Glutamatergic neuron (in vitro differentiated cells): ENCODE measurements at places on chromosomes 6 and 20.
A peak's percentile ranks its signal among the peaks of the same experiment; 100 is the strongest.

- DNase-seq = no peak
Observed at GRCh38 chr6:126093108-126093507, 106.8 kb downstream of the TRMT11 start.

- no peak for DNase-seq
Observed at GRCh38 chr6:150452428-150453243, 83.8 kb downstream of the IYD start.

GRCh38 chr20:38165089-38165965 lies at the start of gene TGM2:
TSS of gene TGM2 (minus strand) at chr20:38165270. CDS start at chr20:38165198, 72 bp downstream.
- peak; percentile 44 for DNase-seq

- no peak for DNase-seq
Observed at GRCh38 chr20:63054681-63055240, 48.0 kb upstream of the BHLHE23 start.

- no peak for DNase-seq
Observed at GRCh38 chr6:5150551-5151075, 65.5 kb downstream of the PPP1R3G start.

GRCh38 chr6:89024456-89024855 lies 56.1 kb upstream of the PNRC1 start:
- no peak for DNase-seq

- DNase-seq = no peak
Observed at GRCh38 chr20:11158589-11158988, 484.8 kb upstream of the JAG1 start.

- no peak for DNase-seq
Observed at GRCh38 chr6:127582777-127583462, 5.9 kb downstream of the C6orf58 start.

GRCh38 chr6:159880412-159880975 lies 10.3 kb upstream of the MAS1 start:
- DNase-seq = no peak

DNA sequence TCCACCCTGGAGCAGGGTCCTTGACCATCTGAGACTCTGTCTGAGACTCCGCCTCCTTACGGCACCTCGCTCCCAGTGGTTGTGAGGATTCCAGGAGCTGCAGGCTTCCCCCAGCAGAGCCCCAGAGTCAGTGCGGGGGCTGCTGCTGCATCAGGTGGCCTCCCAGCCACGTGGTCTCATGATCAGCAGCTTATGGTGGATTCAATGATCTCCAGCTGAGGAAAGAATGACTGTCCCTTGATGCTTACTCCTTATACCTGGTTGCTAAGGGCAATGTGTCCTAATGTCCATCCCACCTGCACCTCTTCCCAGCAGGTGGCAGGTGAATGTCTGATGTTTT lies 40.0 kb downstream of the SLC22A1 start:
- DNase-seq = no peak

DNA sequence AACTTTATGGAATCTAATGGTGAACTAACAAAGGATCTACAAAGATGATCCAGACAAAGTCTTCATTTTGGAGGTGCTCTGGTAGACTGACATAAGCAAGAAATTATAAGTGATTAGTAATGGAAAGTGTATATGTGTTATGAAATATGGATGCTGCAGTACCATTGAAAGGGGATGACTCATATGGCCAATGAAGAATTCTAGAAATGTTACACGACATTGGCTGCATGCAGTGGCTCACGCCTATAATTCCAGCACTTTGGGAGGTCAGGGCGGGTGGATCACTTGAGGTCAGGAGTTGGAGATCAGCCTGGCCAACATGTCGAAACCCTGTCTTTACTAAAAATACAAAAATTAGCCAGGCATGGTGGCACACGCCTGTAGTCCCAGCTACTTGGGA lies 23.5 kb downstream of the CFAP206 start:
- no peak for DNase-seq

DNA sequence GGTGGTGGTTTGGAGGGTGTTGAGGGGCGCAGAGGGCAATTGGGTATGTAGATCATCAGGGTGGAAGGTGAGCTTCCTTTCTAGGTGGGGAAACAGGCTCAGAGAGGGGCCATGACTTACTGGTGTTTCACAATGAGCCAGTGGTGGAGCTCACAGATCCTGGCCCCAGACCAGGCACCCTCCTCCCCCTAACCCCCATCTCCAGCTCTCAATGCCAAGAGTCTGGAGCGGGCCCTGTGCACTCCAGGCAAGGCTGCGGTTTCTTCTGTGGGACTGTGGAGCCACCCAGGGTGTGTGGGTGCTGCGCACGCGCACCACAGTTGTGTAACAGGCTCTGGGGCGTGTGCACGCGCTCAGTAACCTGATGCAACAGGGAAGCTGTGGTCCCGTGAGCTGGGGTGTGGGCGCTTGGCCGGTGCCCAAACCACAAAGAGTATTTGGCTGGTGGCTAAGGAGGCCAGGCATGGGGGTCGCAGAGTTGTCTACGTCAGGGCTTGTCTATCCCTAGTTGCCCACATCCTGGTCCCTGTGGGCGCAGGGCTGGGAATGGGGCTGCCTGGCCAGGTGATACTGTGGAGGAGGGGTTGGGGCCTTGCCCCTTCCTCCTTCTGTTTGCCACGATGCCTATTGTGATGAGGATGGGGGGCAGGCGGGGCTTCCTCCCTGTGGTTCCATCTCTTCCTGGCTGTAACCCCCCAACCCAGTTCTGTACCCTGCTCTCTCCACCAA lies 37.5 kb upstream of the MRPS18A start:
- DNase-seq = no peak

GRCh38 chr6:131894493-131895424 lies 56.4 kb downstream of the CCN2 start:
- no peak for DNase-seq

DNA sequence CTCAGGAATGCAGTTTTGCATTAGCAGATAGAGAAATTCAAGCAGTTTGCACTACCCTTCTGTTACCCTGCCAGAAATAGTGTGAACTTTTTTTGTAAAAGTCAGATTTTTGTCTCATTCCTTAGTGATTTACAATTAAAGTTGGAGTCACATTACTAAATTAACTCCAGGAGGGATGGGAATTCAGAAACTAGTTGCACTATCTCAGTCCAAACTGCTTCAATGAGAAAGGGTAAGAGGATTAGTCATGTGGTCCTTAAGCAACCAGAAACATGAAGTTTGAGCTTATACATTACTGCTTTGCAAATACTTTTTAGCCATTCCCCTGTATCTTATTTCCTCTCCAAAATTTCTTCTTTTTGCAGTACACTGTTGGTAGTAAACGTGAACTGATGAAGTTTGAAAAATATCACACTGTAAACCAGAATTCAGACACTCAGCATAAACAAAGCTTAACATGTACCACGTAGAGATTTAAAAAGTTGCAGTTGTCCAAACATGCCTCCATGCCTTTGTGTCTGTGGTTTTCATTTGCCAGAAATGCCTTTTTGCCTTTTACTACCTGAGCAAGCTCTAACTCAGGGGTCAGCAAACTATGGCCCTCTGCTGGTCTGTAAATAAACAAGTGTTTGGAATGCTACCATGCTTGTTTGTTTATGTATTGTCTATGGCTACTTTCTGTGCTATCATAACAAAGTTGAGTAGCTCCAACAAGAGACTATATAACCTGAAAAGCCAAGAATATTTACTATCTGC lies 49.7 kb downstream of the TP53INP2 start:
- no peak for DNase-seq

GRCh38 chr6:128885381-128885780 lies 2.4 kb downstream of the LAMA2 start:
- no peak for DNase-seq

GRCh38 chr20:53244711-53245110 lies 272.6 kb downstream of the TSHZ2 start:
- no peak for DNase-seq

- DNase-seq = no peak
Observed at GRCh38 chr6:38593409-38593808, 46.3 kb downstream of the BTBD9 start.

GRCh38 chr6:28205879-28206278 lies 19.2 kb upstream of the ZSCAN9 start:
- DNase-seq = no peak

DNA sequence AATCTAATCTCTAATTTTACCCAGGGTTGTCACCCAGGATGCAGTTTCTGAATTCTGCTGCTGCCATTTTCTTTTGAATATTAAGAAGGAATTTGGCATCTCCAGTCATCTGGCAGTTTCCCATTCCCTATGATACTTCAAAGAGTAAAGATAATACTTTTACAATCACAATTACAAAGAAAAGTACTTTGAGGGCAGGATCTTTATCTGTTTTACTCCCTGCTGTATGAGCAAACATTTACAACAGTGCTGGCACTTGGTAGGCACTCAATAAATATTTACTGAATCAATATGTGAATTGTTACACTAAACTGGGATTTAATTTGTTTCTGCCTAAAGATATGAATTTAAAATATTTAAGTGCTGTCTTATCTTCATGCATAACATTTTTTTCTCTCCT lies 224.9 kb downstream of the EPHA7 start:
- no peak for DNase-seq

DNA sequence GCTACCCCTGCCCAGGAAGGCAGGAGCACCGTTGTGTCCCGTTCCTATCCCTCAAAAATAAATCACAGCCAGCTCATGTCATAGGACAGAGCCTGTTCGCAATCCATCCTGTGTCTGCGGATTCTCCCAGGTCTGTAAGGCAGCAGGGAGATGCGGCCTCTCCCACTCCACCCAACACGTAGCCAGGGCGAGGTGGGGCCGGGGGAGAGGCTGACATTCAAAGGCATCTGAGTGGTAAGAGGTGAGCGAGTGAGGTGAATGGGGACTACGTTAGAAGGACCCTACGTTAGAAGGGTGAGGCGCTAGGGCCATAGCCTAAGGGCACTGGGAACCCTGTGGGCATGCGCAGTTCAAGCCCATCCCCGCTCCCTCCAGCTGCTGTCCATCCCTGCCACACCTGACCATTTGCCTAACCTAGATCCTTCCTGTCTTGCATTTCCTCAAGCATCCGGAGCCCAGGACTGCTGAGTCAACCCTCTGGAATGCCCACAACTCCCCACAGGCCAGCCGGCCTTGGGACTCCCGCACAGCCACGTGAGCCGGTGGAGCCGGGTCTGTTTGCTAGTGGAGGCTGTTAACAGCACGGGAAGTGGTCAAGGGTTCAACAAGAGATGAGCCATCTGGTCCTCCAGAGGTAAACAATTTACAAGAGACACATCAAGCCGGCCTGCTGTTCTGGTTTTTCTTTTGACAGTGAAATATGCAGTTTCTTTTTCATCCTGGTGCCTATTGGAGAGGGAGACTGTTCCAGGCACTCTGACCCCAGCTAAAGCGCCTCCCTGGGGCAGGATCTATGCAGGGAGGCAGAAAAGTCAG lies 45.9 kb downstream of the RIPOR3 start:
- peak; percentile 69 for DNase-seq

GRCh38 chr6:113428702-113429101 lies 428.4 kb upstream of the MARCKS start:
- no peak for DNase-seq

DNA sequence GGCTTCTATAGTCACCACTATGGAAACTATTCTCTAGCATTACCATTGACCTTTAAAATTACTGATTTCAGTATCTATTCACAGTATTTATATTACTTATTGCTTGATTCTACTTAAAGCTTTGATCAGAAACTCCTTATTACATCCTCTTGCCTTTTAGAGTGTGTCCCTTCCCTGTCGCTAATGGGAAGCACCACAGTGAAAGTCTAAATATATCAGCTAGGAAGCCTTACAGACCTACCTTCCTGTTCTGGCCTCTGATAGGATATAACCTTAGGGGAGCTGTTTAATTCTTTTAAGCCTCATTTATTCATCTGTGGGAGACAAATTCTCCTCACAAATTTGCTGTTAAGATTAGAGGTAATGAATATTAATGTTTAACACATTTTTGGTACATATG lies 122.7 kb downstream of the ADGRB3 start:
- DNase-seq = no peak

DNA sequence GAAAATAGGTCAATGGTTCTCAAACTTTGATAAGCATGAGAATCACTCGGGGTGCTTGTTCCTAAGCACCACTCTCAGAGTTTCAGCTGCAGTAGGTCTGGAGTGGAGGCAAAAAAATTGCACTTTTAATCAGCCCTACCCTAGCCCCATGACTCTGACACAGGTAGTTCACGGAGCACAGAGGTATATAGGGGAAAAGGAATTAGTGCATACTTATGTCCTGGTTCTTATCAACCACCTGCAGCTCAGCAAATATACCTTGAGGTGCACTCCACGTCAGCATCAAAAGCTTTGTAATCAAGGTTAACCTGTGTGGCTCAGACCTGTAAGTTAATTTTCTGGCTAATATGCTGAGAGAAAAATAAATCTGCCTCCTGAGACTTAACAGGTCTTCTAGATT lies 138.8 kb upstream of the HMGN3 start:
- no peak for DNase-seq

GRCh38 chr6:46451343-46451742 lies 39.9 kb downstream of the RCAN2 start:
- no peak for DNase-seq

DNA sequence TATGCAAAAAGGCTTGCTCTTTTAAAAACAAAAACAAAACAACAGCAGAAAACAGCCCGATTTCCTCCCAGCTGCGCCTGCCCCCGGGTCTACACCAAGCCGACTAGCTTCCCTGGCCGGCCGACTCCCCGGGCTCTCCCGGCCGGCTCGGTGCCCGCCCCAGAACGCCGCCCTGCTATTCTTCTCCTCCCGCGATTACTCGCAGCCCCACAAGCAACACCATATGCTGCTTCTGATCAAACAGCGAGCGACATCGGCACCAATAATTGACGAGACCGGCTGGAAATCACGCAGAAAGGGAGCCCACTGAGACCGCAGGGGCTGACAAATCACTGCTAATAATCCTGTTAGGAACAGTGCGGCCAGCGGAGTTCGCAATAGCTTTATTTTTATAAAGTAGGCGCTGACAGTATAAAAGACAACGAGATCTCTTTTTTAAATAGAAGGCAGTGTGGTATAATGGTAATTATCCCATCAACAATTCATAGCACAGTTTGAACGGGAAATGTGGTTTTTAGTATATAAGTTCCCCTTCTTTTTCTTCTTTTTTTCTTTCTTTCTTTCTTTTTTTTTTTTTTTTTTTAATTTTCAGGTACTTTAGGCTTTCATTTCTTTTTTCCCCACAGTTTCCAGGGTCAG lies 3.3 kb downstream of the SIM1 start:
- DNase-seq = peak; percentile 75

- peak; percentile 47 for DNase-seq
Observed at GRCh38 chr6:47097092-47097945, 55.2 kb upstream of the ADGRF1 start.

- DNase-seq = no peak
Observed at GRCh38 chr6:12923644-12924235, 207.2 kb downstream of the PHACTR1 start.

GRCh38 chr6:135850882-135851281 lies 619 bp upstream of the PDE7B start:
- no peak for DNase-seq

DNA sequence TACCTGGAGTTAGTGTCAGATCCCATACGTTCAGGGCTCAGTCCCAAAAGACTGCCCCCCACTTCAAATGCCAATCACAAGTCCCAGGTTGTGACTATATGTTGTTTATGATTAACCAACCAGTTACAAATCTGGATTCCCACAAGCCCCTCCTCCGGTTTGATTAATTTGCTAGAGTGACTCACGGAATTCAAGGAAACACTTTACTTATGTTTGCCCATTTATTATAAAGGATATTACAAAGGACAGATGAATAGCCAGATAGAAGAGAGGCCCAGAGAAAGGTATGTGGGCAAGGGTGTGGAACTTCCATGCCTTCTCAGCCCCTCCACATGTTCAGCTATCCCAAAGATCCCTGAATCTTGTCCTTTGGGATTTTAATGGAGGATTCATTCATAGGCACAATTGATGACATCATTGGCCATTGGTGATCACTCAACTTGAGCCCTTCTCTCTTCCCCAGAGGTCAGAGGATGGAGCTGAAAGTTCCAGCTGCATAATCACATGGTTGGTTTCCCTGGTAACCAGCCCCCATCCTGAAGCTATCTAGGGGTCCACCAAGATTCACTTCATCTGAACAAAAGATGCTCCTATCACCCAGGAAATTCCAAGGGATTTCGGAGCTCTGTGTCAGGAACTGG lies 2.0 kb downstream of the ECT2L start:
- no peak for DNase-seq
